Posterior vena cava (tissue), 2 donors: ENCODE measurements at places on chromosomes 6 and 20. TPM values are rescaled to one million over a fixed set of nuclear protein-coding genes. Genes with fewer than 3 reads are reported as not detected.

DNA sequence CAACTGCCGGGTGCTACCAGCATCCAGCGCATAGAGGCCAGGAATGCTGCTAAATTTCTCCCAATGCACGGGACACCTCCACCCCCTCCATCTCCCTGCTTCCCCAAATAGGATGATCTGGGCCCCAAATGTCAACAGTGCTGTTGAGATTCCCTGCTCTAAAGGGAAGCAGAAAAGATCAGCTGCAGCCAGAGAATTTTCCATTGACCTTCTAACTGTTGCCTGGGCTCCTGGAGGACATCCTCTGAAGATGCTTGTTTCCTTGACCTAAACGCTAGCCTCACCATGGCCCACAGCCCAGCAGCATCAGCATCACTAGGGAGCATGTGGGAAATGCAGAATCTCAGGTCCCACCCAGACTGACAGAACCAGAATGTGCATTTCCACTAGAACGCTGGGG, 161.3 kb downstream of the GMPR start:
- no peak for DNase-seq

GRCh38 chr6:167349631-167350274, 24.9 kb downstream of the TTLL2 start:
- DNase-seq, result no peak

DNA sequence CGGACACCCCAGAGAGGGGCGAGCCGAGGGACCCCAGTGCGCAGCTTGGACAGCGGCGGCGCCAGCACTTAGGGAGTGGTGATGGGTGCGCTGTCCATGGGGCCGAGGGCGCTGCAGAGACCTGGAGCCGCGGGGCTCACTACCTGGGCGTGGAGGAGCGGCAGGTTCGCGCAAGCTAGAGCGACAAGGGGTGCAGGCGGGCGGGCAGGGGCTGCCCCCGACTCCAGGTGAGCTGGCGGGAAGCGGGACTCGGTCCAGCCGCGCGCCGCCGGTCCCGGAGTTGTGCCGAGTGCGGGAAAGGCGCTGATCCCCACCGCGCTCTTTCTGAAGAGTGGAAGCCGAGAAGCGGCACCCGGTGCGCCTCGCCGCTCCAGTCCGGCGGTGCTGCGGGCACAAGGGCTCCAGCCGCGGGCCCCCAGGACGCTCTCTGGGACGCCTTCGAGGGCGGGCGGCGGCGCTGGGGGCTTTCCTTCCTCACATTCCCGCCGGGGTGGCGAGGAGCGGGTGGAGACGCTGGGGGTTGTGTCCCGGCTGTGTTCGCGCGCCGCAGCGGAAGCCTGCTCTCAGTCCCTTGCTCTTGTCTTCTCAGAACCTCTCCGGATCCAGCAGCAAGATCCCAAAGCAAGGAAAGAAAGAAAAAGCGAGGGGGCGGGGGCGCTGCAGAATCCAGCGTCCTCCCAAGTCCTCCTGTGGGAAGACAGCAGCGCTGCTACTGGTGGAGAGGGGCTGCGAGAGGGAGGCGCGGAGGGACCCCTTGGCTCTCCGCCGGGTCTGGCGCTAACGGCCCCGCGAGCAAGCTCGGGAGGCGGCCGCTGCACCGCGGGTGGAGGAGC, at the start of gene B3GAT2:
Gene B3GAT2 (minus strand): TSS at position 610 of the 833 bp plus-strand sequence. CDS start 631 bp downstream, outside the sequence.
- DNase-seq, result peak; percentile 78

DNA sequence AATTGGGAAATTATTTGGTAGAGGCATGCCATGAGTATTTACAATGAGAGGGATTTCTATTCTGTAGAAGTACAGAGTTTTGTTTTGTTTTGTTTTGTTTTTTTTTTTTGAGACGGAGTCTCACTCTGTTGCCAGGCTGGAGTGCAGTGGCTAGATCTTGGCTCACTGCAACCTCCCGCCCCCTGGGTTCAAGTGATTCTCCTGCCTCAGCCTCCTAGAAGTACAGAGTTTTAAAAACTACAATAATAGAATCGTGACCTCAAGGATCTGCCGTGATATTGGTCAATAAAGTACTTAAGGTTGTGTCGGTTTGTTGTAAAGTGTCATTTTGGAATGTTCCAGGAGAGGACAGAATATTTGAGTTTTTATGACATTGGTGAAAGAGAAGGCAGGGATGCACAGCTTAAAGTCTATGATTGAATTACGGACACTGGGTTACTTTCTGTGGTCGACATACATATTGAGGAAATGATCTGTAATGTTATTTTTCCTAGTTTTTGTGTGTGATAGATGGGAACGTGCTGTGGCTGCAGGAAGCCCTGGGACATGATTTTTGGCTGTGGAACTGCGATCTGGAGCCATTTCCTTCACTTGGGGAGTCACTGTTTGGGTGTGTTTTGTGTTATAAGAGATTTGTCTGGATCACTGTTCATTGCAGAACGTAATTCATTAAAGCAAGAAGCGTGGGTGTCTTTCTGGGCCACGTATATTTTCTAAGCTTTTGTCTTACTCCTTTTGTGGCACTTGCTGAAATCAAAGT, 59.6 kb downstream of the TIAM2 start:
- DNase-seq, result no peak

The CD83 gene
- 2.9 TPM for total RNA-seq

The ESR1 gene
- total RNA-seq, result 9.4 TPM

- no peak for DNase-seq
Measured at GRCh38 chr6:137165375-137166246, 7.8 kb downstream of the IL22RA2 start.

The PXDC1 gene
- total RNA-seq, result 99.5 TPM

The KHDC1L gene
- not detected for total RNA-seq

The LY6G6C gene
- total RNA-seq, result not detected

The VGLL2 gene
- not detected for total RNA-seq

- no peak for DNase-seq
Measured at GRCh38 chr20:53215166-53215565, 243.0 kb downstream of the TSHZ2 start.

DNA sequence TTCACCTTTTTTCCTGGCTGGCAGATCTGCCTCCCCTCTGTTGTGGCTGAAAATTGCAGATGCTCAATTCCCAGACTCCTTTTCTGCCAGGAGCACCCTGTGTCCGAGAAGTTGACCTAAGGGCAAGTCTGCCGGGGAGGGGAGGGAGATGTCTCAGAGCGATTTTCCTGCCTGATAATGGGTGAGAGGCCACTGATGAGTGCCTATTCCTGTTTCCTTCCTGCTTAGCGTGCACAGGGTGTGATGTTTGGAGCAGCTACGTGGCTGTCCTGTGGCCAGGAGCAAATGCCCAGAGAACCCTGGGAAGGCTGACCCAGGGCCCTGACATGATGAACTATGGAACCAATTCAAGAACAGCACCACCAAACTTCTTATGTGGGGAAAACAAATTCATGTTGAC, 22.5 kb downstream of the SOX4 start:
- no peak for DNase-seq

DNA sequence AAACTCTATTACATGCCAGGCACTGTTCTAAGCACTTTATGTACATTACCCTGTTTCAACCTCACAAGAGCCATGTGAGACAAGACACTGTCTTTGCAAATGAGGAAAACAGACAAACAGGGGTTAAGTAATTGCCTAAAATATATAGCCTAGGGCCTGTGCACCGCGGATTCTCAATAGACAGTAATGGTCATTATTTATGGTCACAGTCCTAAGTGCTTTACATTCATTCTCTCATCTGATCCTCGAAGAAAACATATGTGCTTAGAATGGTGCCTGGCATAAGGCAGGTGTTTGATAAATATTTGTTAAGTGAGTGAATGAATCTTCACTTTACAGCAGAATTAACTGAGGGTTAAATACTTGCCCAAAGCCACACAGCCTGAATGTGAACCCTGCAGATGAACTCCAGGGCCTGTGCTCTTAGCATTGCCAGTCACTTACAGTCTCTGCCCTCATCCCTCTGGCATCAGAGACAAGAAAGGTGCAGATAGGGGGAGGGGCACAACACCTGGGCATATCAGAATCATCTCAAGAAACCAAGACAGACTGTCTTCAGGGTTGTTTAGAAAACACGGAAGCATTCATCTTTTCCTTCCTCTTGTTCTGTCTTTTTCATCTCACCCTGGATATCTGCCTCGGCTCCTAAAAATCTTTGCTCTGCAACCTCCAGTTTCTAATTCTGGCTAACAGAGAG, 92.8 kb upstream of the SASH1 start:
- DNase-seq, result no peak

The SYTL3 gene
- total RNA-seq, result 2.0 TPM

- DNase-seq, result no peak
Measured at GRCh38 chr20:13953227-13953626, 37.2 kb downstream of the SEL1L2 start.

The IL17F gene
- total RNA-seq, result not detected

DNA sequence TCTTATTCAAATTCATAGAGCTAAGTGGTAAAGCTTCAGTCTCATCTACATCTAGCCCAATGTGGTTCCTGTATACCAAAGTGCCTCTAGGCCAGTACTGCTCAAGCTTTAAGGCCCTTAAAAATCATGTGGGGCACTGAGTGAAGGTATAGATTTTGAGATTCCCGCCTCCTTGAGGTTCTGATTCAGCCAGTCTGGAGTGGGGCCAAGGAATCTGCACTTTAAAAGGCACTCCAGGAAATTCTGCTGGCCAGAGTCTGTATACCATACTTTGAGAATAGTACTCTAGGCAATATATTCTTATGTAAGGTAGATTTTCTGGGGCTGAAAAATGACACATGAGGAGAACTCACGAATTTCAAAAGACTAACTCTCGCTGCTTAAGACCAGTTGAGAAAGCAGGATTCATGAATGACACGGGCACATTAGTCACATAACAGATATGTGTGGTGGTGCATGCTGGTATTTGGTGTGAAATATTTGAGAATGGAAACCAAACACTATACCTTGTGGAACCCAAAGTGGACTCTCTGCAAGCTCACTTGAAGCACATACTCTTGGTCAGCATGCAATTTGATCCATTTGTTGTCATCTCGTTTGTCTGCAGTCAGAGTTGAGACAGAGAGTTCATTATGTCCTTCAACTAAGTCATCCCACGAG, 47.6 kb upstream of the SIM1 start:
- DNase-seq, result no peak

DNA sequence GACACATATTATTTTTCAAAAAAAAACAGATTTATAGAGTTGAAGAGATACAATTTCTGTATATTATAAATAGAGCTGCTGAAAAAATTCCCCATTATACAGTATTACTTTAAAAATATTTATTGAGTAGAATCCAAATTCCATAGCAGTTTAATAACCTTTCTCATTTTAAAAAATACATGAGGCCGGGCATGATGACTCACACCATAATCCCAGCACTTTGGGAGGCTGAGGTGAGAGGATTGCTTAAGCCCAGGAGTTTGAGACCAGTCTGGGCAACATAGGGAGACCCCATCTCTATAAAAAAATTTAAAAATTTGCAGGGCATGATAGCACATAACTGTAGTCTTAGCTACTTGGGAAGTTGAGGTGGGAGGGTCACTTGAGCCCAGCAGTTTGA, 13.0 kb downstream of the ATRN start:
- no peak for DNase-seq

The GPR6 gene
- total RNA-seq, result not detected

DNA sequence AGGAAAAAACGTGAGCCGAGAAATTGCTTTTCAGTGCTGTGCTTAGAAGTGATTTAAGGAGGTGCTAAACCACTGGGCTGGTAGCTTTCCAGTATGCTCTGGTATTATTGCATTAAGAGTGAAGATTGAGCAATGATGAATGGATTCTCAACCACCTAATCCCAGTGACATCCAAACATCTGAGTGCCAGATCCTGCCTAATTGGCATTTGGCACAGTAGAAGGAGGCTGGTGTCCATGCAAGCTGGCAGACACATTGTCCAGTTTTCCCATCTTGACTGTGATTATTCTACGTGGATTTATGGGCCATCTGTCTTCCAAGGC, 398.0 kb upstream of the PLCB4 start:
- DNase-seq, result no peak

The IGF2R gene
- total RNA-seq, result 71.8 TPM

DNA sequence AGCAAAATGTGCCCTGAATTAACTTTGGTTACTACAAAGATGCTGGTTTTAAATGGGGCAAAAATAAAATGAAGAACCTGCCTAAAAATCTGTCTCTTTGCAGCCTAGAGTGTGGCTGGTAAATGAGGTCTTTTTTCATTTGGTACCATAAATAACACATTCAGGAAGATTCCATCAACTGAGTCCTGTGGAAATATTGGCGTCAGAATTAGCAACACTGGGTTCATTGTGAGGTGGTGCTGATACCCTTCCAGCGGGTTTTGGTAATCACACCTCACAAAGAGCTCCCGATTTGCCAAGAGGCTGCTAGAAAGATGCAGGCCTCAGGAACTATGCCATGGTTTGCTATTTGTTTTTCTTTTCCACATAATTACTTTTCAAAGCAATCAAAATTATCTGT, 55.3 kb downstream of the FAM50B start:
- no peak for DNase-seq

GRCh38 chr6:106626485-106626884, 2.8 kb downstream of the RTN4IP1 start:
- no peak for DNase-seq

DNA sequence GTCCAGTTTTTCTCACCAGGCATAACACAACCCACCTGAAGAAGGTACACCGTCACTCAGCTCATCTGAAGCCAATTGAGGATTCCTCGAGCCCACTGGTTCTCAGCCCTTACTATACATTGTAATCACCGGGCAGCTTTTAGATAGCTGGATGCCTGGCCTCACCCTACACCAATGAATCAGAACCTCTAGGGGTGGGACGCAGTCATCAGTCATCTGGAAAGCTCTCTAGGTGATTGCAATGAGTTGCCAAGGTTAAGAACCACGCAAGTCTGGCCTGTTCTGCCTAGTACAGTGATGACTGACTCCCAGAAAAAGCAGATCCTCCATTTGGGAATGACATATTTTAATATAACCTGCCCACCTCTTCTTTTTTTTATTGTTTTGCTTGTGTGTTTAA, 41.1 kb downstream of the MC3R start:
- DNase-seq, result no peak

The CYP39A1 gene
- total RNA-seq, result 3.7 TPM

GRCh38 chr6:2072453-2072852, 173.0 kb downstream of the GMDS start:
- DNase-seq, result no peak

The UBE2J1 gene
- total RNA-seq, result 39.8 TPM

DNA sequence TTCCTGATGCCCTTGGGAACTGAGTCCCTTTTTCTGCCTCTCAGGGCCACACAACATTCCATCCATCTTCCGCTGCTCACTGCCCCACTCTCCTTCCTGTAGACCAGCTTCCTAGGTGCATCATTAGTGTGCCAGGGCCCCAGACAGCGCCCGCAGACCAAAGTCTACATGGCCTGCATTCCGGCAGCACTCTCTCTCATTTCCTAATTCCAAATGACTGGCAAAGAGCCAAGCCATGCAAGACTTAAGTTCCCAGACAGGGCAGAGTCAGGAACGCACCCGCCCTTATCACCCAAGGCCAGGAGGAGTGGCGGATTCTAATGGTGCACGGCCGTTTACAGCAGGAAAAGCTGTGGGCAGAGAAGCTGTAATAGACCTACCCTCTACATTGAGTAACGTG, 159.8 kb upstream of the ARID1B start:
- no peak for DNase-seq

The EEF1A2 gene
- 2.6 TPM for total RNA-seq

GRCh38 chr6:67287566-67287965, 1347.5 kb upstream of the ADGRB3 start:
- DNase-seq, result no peak

- peak; percentile 79 for DNase-seq
Measured at GRCh38 chr20:62898970-62899632, 27.2 kb downstream of the DIDO1 start.

The RAET1E gene
- 1.6 TPM for total RNA-seq

GRCh38 chr20:19872001-19872400, 113.9 kb downstream of the RIN2 start:
- DNase-seq, result no peak

- no peak for DNase-seq
Measured at GRCh38 chr6:90347411-90347851, 50.8 kb upstream of the BACH2 start.
